Stimulated activated CD8-positive, alpha-beta memory T cell treated with anti-CD3 and anti-CD28 coated beads, Interleukin-7, amount 100 ng/mL, for 4 hours (primary cell): ENCODE measurements at places on chromosomes 1 and 21.
A peak's percentile ranks its signal among the peaks of the same experiment; 100 is the strongest.

DNA sequence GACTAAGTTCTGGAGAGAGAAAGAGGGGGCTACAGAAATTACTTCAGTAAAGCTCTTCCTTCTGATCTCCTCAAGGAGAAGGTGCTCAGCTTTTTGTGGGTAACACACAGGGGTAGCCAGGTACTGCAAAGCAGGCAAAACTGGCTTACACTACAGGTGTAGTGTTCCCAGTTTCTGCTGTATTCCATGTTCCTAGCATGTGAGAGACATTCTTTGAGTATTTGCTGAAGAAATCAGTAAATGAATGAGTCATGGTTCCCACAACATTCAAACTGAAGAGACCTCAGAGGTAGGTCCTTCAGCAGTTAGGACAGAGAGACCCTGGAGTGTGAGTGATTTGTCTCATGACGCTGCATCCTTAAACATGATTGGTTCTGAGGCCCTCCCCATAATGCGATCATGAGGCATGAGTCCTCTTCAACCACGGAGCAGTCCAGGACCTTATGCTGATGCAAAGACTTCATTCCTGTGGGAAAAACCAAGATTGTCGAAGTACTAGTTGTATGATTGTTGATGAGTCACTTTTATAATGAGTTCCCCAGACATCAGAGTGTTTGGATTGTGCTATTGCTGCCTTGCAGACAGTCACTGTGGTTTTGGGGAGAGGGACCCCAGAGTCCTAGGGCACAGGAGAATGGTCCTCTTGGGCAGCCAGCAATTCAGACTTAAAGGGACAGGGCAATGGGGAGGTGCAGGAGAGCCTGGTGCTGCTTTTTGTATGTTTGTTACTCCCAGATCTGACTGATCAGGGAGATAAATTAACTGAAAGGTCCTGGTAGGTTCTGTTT is 2.7 kb upstream of the OR10J4 start:
- DNase-seq, result no peak

DNA sequence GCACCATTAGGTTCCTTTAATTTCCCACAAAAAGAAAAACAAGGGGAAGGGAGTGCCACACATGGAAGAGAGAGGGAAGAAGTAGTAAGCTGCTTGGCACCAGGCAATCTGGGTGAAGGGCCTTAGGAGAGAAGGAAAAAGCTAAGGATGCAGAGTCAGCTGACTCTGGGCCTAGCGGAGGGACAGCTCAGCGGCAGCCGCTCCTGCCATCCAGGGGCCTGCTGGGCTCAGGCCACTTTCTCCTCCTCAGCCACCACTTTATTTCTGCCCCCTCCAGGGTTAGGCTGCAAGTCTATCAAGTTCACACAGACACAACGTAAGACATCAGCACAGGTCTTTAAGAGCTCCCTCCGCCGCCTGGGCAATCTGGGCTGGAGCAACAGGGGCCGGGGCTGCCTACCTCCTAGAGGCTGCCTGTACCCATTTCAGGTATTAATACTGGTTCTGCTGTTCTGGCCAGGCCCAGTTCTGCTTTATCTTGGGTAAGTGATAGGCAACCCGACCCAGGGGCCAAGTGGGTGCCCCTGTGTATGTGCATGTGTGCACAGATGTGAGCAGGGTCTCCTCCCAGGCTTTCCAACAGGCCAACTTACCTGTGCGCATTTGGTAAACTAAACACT is 53.6 kb downstream of the SLC45A1 start:
- DNase-seq, result no peak

DNA sequence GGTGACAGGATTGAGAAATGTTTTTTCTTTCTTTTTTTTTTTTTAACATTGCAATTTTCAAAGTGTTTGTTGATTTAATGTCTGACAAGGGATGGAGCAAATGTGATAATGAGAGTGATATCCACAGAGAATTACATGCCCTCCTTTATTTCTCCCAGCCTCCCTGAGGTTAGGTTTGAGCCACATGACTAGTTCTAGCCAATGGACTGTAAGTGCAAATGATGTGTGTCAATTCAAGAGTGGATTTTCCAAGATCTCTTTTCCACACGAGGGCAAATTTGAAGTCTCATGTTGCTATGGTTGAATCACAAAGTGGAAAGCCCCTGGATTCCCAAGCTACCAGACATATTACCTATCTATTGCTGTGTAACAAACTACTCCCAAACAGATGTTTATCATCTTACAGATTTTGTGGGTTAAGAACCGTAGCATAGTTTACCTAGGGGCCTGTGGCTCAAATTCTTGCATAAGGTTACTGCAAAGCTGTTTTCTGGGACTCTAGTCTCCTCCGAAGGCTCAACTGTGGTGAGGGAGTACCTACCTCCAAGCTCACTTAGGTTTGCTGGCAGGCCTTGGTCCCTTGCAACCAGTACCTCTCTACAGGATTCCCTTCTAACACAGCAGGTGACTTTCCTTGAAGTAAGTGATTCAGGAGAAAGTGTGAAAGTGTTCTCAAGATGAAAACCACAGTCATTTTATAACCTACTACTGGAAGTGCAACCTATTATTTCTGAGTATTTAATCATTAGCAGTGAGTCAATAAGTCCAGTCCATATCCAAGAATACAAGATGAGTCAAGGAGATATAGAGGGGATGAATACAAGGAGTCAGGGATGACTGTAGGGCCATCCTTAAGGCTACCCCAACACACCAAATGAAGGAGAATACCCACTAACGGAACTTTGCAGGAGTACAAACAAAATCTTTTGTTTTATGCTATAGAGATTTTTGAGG is 533.6 kb downstream of the PTPRC start:
- DNase-seq, result no peak

GRCh38 chr1:68624233-68624632 is 127.4 kb upstream of the DEPDC1 start:
- no peak for DNase-seq

- DNase-seq, result peak; percentile 79
Observed at GRCh38 chr1:26692793-26693490, 2.9 kb upstream of the ARID1A start.

GRCh38 chr1:61245696-61246400 is 163.5 kb downstream of the NFIA start:
- no peak for DNase-seq

GRCh38 chr1:39609618-39610331 is 29.7 kb downstream of the HEYL start:
- peak; percentile 60 for DNase-seq

- DNase-seq, result no peak
Observed at GRCh38 chr1:41813226-41813625, 105.5 kb downstream of the HIVEP3 start.

DNA sequence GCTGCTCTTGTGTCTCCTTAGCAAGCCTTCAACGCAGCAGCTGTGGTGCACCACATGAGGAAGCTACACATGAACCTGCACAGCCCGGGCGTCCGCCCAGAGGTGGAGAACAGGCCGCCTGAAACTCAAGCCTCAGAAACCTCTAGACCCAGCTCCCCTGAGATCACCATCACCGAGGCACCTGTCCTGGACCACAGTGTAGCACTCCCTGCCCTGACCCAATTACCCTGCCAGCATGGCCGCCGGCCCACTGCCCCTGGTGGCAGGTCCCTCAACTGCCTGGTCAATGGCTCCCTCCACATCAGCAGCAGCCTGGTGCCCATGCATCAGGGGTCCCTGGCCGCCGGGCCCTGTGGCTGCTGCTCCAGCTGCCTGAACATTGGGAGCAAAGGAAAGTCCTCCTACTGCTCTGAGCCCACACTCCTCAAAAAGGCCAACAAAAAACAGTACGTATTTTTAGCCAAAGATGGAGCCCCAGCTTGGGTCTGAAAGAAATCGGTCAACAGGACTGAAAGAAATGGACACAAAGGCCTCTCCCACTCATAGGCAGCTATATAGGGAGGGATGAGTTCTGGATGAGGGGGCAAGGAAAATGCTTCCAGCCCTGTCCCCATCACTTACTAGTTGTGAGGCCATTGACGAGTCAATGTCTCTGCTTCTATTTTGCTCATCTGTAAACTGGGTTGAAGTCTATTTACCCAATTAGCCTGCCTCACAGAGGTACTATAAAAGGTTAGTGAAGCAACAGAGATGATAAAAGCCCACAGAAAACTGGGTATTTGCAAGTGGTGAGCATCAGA is 28.5 kb downstream of the CAMK1G start:
- DNase-seq, result no peak

GRCh38 chr1:208866386-208866955 is 622.3 kb upstream of the PLXNA2 start:
- DNase-seq, result no peak

- DNase-seq, result no peak
Observed at GRCh38 chr1:185497177-185497576, 180.1 kb upstream of the IVNS1ABP start.

GRCh38 chr1:194600716-194601115 is 1414.3 kb upstream of the B3GALT2 start:
- DNase-seq, result no peak

- no peak for DNase-seq
Observed at GRCh38 chr1:184482136-184482535, 95.3 kb downstream of the C1orf21 start.
